ENCODE measurements at places on chromosomes 11 and 22.
A peak's percentile ranks its signal among the peaks of the same experiment; 100 is the strongest.

DNA sequence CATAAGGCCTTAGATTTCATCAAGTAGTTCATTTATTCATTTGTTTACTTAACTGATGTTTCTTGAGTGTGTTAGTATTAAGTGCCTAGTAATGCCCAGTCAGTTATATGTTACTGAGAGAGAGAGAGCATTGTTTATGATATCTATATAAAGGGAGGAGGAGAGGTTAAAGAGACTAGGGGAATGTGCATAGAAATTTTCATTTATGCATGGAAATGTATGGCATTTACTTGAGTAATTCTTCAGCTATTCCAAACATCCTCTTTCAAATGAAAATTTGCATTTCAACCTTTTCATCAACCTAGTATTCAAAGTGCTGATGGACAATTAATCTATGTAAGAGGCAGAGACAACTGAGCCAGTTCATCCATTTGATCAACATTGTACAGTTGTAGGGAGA lies 199.7 kb downstream of the NELL1 start:
- no peak for DNase-seq

GRCh38 chr11:17550450-17551346 lies 3.6 kb downstream of the OTOG start:
- DNase-seq: peak; percentile 60

DNA sequence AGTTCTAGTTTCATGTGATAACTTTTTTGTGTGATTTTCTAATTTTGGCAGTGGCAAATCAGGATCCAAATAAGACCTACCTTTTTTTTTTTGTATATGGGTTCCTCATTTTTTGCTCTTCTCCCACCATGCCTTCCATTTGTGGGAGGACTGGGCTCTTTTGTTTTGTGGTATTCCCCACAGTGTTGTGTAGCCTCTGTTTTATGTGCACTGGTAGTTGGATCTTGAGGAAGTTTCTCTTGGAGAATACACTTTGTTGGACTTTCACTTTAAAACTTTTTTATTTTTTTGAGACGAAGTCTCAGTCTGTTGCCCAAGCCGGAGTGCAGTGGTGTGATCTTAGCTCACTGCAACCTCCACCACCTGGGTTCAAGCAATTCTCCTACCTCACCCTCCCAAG lies 39.7 kb downstream of the PPP6R3 start:
- DNase-seq: no peak

GRCh38 chr11:33151399-33151798 lies 9.9 kb downstream of the CSTF3 start:
- DNase-seq: no peak

- DNase-seq: peak; percentile 13
These were observed 99.2 kb upstream of the DBX1 start for GRCh38 chr11:20259506-20259905.

DNA sequence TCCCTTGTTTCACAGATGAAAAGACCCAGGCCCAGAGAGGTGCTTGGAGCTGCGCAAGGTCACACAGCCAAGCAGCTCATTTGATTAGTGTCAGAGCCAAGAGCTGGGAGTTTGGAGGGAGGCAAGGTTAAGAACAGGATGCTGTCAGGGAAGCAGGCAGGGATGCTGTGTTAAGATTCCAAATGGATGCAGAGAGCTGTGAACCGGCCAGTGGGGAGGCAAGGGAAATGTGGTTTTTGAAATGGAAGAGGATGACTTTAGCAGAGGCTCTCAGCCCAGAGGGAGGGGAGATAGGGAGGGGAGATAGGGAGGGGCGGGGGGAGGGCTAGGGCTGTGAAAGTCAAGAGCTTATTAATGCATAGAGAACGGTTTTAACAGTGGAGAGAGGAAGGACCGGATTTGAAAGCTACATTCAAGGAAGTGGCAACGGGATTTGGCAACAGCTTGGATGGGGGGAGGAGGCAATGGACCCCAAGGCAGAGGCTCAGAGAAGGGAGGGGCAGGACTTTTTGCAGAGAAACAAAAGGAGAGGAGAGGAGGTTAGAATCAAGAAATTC lies 13.0 kb downstream of the RTN4RL2 start:
- no peak for DNase-seq

GRCh38 chr11:22521226-22521625 lies 104.4 kb downstream of the FANCF start:
- DNase-seq: peak; percentile 22

DNA sequence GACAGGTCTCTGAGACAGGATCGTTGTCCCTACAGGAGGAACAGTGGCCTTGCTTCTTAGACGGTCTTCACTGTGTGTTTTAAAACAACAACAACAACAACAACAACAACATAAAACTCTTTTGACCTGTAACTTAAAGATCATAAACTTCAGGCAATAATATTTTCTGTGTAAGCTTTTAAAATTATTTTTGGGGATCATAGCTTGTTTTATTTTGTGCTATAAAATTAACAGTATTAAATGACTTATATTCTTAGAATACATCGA lies 13.8 kb upstream of the AIFM3 start:
- no peak for DNase-seq

DNA sequence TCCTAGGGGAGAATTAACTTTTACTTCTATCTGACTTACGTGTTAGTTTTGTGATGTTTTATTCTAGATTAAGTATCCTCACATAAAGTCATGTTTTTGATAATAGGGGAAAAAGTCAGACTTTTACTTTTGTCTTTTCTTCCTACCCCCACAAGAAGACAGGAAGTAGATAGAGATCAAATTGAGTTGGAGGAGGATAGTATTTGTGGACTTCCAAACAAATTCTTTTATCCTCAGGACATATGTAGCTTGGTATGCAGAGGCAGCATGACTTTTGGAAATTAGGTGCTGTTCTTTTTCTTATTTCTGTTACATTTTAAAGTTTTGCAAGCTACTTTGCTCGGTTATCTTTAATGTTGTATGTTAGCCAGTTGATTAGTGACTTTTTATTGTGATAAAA lies 61.4 kb downstream of the MTMR3 start:
- DNase-seq: no peak

DNA sequence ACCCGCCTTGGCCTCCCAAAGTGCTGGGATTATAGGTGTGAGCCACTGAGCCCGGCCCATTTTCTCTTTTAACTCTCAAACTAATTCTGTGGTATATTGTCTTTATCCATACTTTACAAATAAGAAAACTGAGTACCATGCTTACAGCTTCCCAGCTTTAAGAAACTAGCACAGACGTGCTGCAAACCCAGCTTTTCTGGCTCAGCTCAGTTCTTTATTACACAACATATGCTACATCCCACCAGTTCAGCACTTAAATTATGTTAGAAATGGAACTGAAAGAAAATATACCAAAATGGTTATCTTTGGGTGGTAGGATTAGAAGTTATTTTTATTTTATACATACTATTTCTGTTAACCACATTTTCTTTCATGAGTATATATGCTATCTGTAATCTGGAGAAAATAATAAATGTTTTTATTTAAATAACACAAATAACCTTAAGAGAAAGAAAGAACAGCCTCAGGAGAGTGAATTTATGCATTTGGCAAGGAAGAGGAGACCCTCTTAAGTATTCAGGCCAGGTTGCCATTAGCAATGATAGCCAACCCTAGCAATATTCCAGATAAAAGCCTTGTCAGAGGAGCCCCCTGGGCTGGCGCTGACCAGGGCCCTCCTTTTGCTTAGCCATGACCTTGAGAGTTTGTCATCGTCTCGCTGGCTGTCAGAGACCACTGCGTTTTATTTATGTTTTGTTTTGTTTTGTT lies 33.8 kb downstream of the SLN start:
- DNase-seq: no peak

DNA sequence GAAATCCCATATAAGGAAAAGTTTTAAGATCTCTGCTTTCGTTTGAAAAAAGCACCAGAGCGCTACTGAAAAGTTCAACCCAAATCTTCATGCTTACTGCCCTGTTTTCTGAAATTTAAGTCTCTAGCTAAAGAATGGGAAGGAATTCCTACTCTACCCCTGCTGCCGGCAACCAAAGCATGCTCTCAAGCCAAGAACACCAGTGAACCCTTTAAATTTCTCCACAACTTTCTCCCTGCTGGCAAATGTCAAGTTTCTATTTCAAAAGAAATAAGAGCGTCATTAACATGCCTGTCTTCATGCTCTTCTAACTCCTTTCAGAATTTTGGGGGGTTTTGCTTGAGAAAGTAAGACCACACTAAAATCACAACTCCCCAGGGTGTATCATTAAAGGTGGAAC lies 6.8 kb upstream of the SMCO4 start:
- DNase-seq: no peak

DNA sequence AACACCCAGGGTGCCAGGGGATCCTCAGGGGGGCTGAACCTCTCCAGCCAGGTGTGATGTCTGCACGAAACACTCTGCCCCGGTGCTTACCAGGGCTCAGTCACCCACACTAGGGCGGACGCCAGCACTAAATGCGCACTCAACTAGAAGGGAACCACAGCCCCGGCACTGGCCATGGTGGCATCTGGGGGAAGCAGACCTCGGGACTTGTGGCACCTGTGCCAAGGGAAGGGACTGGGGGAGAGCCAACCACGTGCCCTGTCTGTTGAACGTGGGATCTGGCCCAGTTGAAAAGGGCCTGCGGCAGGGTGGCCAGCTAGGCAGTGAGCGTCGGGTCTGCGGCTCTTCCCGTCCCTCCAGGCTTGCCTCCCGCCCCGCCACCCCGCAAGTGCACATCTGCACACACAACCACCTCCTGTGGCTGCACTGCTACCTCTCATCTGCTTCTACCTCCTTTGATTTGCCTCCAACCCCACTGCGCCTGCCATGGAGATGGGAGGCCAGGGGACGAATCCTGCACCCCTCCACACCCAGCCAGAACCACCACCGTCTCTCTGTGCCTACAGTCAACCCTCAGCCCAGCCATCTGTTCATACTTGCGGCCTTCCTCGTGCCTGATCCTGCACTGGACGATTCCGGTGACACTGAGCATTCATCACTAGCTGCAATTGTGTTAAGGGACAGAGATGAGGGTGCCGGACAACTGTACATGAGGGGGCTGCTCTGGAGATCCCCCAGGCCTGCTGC lies 15.0 kb upstream of the MOB2 start:
- no peak for DNase-seq

DNA sequence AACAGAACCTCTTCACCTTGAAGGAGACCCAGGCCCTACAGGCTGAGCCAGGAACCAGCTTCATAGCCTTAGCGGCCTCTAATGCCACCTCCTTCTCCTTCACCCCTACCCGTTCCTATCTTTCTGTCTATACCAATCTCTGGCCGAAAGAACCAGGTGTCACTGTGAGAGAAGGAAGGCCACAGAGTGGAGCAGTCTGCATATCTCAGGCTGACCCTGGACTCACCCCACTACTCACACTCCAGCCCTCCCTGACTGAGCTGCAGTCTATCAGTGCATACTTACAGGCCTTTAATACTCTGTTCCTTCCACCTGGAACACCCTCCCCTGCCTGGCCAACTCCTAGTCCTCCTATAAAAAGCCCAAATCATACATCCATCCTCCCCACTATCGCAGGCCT lies 32.7 kb downstream of the ARAP1 start:
- DNase-seq: no peak

DNA sequence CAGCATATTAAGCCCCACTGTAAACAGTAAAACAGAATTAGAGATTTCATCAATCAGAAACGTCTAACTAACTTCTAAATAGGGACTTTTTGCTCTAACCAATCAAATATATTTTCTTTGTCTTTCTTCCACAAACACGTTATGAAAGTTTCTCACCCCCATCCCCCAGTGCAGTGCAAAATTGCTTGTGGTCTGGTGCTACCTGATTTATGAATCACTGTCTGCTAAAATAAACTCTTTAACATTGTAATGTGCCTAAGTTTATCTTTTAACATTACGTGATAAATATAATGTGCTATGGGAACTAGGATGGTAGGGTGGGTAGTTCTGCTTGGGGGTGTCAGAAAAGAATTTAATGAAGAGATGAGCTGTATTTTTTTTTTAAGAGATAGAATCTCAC lies 47.3 kb upstream of the SLC5A1 start:
- DNase-seq: no peak

DNA sequence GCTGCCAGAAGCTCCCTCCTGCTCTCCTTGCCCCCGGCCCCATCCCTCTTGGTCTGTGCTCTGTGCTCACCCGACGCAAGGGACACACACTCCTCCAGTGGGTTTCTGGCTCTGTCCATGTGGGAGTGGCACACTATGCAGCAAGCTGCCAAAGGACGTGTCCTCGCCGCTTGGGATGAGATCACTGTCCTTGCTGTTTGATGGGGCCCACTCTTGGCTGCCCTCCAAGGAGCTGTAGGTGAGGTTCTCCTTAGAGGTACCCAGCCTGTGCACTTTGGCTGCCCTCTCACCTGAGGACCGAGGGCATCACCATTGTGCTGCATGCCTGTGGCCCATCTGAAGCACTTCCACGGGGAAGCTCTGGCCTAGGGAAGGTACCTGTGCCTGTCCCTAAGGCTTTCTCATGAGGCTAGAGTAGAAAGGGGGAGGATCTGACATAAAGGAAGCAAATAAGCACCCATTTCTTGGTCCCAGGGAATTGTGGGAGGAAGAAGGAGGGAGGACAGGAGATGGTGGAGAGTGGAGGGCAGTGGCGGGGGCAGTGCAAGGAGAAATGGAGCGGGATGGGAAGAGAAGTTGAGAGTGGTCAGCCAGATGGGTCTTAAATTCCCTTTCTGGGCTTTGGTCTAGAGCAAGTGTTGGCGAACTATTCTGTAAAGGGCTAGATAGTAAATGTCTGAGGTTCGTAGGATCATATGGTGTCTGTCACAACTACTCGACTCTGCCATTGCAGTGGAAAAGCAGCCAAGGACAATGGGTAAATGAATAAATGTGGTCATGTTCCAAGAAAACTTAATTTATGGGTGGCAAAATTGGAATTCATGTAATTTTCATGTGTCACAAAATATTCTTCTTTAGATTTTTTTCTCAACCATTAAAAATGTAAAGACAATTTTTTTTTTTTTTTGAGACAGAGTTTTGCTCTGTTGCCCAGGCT lies 47.0 kb upstream of the AMPD3 start:
- DNase-seq: no peak

DNA sequence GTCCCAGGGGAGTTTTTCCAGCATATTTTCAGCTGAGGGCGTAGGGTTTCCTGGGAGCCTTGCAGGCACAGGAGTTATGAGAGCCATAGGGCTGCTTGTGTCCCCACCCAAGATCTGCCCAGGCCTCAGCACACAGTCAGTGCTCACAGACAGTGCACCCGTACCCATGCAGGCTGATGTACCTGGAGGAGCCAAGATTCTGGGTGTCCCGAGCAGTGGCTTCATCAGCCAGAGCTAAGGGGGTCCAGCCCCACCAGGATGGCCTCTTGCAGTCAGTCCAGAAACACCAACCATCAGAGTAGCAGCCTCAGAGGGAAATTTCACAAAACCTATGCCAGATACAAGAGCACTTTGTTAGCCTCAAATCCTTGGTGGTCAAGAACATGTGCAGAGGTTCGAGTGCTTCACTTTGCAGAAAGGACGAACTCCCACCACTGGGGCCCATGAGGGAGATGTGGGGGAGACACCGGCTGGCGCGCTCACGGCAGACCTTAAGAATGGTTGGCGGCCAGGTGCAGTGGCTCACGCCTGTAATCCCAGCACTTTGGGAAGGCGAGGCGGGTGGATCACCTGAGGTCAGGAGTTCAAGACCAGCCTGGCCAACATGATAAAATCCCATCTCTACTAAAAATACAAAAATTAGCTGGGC lies 43.8 kb upstream of the RTL6 start:
- no peak for DNase-seq

GRCh38 chr11:118114266-118114665 lies 27.5 kb upstream of the SMIM35 start:
- no peak for DNase-seq

- DNase-seq: no peak
These were observed 892.6 kb downstream of the TBC1D22A start for GRCh38 chr22:47654922-47655491.

GRCh38 chr11:123187665-123188507 lies 7.2 kb downstream of the CLMP start:
- no peak for DNase-seq

Data from SW480 (cell line).